DMS153 (cell line): ENCODE measurements at places on chromosomes 4 and X.
A peak's percentile ranks its signal among the peaks of the same experiment; 100 is the strongest.

DNA sequence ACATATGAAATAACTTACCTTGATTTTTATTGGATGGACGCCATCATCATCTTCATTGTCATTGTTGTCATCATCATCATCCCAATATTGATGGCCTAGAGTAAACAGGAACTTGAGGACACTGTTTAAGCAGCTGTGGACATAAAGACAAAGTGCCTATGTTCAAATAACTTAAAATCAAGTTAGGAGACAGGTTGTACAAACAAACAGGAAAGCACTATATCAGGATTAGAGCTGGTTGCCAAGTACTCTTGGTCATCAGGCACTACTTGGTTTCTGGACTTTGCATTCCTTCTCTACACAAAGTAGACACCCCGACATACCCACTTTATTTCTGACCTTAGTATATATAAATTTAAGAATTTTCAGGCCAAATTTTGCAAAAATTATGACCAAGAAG, 608.6 kb downstream of the KLHL13 start:
- no peak for DNase-seq

DNA sequence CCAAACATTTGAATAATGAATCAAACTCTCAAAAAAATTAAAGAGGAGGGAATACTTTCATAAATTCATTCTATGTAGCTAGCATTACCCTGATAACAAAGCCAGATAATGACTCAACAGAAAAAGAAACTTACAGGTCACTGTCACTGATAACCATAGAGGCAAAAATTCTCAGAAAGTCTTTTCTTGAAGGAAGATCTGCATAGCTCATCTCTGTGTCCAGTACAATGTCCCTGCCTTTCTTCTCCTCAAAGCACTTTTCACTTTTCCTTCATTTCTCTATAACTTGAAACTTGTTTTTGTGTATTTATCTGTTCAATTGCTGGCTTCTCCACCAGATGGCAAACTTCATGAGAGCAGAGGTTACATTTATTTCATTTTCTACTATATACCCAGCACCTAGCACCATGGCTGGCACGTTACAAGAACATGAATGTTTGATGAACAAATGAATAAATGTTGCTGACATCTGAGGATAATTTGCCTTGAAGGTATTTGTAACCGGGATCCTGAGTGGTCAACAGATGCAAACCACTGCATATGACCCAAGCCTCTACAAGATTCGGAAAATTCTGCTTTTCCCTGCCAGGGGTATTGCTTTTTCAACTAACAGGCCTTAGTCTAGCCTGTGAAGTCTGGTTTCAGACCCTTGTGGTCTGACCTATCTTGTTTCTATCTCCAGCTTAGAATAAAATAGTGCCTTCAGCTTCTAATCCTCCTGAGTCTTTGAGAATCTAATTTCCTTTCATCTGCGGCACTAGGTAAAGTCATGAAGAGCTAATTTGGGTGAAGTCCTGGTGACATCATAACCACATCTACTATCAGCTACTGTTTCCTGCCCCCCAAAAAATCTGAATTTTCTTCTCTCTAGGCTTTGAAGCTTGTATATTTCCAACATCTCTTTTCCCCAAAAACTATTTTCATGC, 52.5 kb upstream of the ANTXR2 start:
- no peak for DNase-seq

GRCh38 chr4:88533937-88534750, 10.6 kb upstream of the PYURF start:
- no peak for DNase-seq

GRCh38 chr4:33316578-33316977, 2596.4 kb downstream of the PCDH7 start:
- no peak for DNase-seq

DNA sequence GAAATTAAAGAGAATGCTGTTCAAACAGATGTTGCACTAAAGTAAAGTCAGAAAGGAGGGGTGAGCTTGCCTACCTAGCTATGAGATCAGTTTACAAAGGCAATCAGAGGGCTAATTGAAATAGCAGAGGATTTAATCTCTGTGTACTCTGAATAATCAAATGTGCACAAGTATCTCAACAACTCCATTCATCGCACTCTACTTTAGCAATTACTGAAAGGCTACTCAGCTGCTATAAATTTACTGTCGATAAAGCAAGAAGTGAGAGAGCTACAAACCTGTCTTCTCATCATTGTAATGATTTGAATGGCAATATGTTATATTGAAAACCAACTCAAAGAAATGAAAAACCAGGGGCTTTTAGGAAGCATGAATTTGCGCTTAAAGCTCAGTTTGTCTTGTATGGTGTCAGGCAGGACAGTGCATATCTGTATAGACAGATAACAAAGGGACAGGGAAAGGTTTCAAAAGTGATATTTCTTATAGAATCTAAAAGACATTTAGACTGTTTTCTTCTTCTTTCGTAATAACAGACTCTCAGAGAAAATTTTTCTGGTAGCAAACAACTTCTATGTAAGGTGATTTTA, 34.8 kb downstream of the GC start:
- DNase-seq, result peak; percentile 45

DNA sequence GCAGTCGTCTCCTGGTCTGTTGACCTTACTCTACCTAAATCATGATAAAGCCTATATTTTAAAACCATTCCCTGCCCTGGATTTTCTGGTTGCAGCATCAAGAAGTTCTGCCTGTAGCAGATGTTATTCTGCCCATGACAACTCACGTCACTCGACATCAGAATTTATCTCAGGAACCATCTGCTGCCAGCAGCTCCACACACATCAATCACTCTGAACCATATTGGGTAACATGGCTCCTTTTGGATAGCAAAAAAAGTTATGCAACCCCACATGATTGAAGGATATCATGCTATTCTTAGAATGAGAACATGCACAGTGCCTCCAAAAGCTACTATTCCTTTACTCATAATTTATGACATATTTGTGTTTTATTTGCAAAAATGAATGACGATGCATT, 341.4 kb downstream of the DHRSX start:
- no peak for DNase-seq

- no peak for DNase-seq
These were observed 208.8 kb downstream of the SH2D1A start for GRCh38 chrX:124555036-124555595.

DNA sequence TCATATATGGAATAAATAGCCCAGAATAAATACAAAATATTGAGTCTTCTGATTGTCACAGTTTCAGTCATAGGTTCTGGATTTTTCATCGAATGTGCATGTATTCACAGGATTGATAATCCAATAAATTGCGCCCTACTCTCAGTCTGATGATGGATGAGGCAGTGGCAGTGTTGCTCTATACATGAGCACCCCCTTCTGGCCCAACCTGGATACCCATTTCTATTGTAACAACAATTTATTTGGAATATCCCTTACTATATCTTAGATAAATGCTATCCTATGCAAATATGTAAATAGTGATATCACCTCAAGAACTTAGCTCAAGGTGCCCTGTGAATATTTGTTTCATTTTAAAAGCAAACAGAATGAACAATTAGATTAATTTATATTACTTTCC, 733.7 kb upstream of the PABPC4L start:
- DNase-seq, result no peak

- no peak for DNase-seq
These were observed 14.8 kb downstream of the GPR34 start for GRCh38 chrX:41703574-41704029.

GRCh38 chr4:139295942-139296299, 5.4 kb upstream of the NAA15 start:
- no peak for DNase-seq

- no peak for DNase-seq
These were observed 1.1 kb upstream of the CHIC2 start for GRCh38 chr4:54065282-54066087.

- no peak for DNase-seq
These were observed 50.0 kb downstream of the TMA16 start for GRCh38 chr4:163544407-163545038.

GRCh38 chr4:10172278-10172921, 55.8 kb upstream of the WDR1 start:
- DNase-seq, result no peak

GRCh38 chr4:88207171-88207570, 48.7 kb upstream of the ABCG2 start:
- DNase-seq, result no peak

- DNase-seq, result no peak
These were observed 188.4 kb downstream of the WDFY3 start for GRCh38 chr4:84778041-84778440.

- no peak for DNase-seq
These were observed 40.0 kb downstream of the ANAPC4 start for GRCh38 chr4:25417014-25417413.

GRCh38 chr4:105140684-105141490, 5.8 kb upstream of the TET2 start:
- no peak for DNase-seq

- peak; percentile 8 for DNase-seq
These were observed 10.5 kb upstream of the ZCCHC13 start for GRCh38 chrX:74293343-74293946.

GRCh38 chr4:141348125-141348524, 127.4 kb downstream of the ZNF330 start:
- peak; percentile 20 for DNase-seq

DNA sequence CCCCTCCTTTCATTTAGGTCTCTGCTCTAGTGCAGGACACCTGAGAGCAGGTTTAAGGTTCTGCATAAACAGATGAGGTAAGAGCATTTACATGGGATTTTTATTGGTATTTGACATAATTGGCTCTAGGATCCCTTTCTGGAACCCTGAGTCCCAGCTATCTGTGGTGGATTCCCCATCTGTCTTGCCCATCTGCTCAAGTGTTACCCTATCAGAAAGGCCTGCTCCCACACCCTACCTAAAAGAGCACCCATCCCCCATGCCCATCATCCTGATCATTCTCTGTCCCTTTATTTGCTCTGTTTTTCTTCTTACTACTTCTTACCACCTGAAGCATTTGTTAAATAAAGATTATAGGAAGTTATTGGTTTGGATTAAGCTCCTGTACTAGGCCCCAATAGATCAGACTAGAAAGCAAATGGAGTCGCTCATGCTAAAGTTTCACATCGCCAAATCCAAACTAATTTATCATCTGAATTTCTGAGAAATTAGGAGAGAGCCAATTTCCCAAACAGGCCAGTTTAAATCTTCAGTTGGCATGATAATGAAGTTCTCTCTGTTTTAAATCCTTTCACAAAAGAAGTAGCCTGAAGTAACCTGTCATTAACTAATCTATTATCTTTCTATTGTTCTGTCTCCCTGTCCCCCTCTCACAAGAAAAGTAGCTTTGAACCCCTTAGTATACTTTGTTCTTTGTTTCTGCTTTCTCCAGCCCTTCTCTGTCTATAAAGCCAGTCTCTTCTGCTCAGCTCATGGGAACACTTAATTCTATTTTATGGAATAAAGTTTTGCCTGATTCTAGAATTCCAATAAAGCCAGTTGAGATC, 178.6 kb downstream of the ZNF674 start:
- no peak for DNase-seq
